ENCODE measurements at places on chromosomes 2 and 18.

GRCh38 chr18:42157878-42158277 is 202.8 kb downstream of the PIK3C3 start:
- DNase-seq = no peak

DNA sequence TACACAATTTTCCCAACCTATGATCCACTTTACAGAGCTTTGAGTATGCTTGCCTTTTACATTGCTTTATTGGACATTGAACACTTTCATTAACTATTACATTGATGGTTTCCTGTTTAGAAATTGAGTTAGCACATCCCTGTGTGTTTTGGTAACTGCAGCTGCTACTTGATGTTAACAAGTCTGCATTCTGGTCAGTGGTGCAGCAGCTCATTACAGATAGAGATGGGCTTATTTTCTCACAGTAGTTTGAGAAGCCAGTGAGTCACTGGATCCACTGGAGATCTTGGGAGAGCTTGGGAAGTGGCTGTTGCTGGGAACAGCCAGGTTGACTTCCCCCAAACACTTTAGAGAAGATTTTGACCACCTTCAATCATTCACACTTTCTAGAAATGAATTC is 150.5 kb downstream of the ARHGAP15 start:
- DNase-seq = no peak

- no peak for DNase-seq
These were observed 352.8 kb downstream of the LRRTM4 start for GRCh38 chr2:77169426-77169825.

GRCh38 chr2:143124445-143124844 is 4.8 kb upstream of the ARHGAP15 start:
- no peak for DNase-seq

DNA sequence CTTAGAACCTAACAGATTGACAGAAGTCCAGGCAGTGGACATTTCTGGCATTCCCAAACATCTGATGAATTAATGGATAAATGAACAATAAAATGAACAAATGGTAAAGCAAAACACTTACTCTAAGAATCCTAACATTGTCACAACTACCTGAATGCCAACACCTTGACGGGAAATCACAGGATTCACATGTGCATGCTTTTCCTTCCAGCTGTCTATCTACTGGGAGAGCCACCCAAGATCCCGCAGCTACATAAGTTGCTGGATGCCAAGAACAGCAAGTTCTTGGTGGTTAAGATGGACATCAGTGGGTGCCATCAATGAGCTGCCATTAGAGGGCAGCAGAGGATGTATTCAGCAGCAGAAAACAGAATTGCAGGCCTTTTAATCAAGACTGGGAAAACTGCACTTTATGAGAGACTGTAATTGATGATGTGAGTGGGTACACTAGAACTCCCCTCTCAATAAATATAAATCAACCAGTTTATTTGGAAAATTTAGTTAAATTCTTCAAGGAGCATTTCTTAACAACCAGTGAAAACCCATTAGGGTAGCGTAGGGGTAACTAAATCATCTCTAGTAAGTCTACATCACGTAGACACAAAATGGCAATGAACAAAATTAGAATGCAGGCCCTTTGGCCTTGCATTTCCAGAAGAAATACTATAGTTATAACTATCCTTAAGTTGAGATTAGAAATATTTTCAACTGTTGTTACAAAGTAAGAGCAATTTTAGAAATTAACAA is 45.6 kb downstream of the SESTD1 start:
- DNase-seq = peak; percentile 72

- DNase-seq = no peak
These were observed 22.0 kb upstream of the KCNF1 start for GRCh38 chr2:10889651-10890215.

- DNase-seq = peak; percentile 38
These were observed 126.6 kb upstream of the PPP1CB start for GRCh38 chr2:28624793-28625701.

- no peak for DNase-seq
These were observed 28.8 kb upstream of the TMEM18 start for GRCh38 chr2:705971-706511.

DNA sequence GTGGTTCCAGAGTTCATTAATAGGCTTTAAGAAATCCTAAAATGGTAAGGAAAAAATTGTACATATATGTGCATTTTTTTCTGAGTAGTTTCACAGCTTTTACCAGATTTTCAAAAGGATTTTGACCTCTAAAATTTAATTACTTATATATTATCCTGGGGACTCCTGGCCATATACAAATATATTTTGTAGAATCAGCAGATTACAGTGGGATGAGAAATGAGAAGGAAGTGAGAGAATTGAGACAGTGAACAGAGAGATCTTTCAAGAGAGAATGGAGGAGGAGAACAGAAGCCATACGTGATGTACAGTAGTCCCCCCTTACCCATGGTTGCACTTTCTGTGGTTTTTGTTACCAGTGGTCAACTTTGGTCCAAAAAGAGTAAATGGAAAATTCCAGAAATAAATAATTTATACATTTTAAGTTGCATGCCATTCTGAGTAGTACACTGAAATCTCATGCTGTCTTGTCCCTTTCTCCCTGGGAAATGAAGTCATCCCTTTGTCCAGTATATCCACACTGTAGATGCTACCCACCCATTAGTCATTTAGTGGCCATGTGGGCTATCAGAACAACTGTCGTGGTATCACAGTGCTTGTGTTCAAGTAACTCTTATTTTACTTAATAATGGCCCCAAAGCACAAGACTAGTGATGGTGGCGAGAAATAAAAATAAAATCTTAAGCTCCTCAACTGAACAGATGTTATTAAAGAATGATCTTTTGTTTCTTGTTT is 130.4 kb upstream of the MYO3B start:
- DNase-seq = no peak

- no peak for DNase-seq
These were observed 375.9 kb upstream of the ACVR2A start for GRCh38 chr2:147468963-147469362.

DNA sequence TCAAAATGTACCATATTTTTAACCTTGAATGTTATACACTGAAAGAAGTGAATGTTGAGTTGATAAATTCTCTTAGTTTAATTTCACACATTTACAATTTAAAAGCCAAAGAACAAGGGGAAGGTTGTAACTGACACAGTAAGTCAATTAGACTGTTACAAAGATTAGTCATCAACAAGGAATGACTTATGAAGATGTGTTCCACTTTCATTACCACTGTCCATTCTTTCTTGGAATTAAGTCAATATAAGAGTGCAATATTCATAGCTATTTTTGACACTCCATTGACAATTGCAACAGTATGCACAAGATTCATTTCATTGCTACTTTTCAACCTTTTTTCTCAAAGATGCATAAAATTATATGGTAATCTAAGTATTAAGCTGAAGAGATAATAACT is 291.3 kb downstream of the RIT2 start:
- DNase-seq = no peak

DNA sequence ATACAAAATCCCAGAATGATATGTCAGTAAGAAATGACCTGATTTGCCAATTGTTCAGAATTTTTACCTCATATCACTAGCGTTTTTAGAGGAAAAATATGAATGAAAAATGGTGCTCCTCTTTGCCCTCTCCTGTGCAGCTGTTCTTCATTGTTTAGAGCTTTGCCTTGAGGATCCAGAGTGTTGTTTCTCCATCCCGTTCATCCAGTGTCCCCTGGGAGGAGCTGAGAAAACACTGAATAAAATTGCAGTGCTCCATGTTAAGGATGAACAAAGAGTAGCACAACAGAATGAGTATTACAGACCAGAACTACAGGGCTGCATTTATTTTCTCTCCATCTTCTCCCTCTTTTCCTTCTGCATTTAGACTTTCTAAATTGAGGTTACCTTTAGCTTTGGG is 133.1 kb downstream of the ADCYAP1 start:
- DNase-seq = no peak

DNA sequence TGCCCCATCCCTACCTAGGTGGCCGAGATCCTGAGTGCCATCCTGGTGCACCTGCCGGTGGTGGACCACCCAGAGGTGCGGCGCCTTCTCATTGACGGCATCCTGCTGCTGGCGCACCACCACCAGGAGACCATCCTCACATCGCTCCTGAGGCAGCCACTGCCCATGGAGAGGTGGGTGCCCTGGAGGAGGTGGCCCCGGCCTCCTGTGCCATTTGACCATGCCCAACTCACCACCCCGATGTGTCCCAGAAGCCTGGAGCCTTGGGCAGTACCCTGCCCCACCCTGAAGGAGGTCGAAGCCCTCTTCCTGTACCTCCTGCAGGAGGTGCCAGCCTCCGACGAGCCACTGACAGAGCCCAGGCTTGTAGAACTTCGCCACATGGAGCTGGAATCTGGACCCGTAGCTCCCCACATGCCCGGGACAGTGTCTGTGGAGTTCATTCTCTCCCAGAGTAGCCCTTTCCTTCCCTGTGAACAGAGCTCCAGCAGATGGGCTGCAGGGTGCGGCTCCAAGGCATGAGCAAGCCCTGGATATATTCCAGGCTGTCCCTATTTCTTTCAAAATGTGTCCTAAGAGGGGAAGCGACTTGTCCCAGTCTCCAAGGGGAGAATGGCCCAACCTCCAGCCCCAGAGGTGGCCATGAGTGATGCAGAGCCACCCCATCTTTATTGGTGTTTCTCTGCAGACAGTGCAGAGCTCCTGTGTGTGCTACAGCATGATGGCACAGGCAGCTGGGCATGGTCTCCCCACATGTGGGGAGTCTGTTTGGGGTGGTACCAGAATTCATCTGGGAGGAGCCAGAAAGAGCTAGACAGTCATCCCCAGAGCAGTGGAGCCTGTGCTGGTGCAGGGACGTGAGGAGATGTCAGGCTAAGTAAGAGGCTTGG is 34.2 kb downstream of the HJURP start:
- DNase-seq = no peak

GRCh38 chr2:234974501-234975385 is 22.9 kb downstream of the SH3BP4 start:
- DNase-seq = peak; percentile 39

DNA sequence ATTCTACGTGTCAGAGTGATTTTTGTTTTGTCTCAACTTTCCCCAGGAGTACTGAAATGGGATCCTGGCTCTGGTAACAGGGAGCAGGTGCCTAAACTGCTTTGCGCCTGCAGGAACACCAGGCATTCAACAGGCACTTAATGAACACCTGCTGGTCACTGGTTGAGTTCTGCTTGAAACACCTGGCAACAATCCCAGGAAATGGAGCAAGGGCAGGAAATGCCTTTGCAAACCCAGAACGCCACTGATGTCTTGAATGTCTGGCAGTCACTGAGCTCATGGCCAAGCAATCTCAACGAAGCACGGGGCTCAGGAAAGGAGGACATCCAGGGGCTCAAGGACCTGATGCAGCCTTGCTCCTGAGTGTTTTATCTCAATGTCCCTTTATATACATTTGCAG is 360.0 kb upstream of the RAB6C start:
- no peak for DNase-seq

DNA sequence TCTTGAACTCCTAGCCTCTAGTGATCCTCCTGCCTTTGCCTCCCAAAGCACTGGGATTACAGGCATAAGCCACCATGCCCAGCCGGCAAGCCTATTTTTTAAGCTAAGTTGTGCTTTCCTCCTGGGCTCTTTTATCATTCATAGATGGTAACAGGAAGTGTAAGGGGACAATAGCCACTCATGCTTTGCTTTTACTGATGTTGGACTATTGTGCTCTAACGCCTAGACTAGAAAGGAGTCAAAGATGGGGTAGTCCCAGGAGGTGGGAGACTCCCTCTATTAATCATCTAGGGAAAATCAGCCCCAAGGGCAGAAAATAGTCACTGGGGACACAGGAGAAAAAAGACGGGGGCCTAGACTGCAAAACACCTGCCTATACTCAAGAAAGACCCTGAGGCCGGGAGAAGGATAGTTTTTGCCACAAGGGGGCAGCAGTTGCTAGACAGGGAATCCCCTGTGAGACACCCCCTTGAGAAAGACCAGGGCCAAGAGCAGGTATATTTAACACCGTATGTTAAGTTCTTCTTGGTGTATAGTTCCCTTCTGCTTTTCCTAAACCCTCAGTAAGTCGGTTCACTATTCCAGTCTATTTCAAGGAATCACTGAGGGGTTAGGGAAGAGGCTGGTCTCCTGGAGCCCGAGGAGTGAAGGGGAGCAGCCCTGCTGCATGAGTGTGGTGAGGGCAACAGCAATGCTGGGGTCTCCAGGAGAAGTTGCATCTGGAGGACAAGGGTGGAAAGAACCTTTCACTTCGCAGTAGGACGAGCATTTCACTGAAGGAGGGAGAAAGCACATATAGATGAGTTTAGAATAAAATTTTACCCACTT is 2.1 kb upstream of the CXCR1 start:
- peak; percentile 73 for DNase-seq

DNA sequence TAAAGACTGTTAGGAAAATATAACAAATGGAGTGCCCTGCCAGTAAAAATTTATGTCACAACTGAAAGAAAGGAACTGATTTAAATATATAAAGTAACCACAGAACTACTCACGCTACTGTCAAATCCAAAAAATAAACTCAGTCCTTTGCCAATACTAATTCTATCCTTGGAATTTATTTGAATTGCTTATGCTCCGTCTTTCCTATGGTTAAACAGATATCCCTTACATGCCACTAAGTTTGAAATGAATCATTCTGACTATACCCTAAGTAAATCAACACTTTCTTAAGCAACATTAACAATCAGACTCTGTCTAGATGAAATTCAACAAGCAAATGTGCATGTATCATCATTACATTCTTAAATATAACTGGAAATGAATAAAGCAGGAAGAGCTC is 9.8 kb downstream of the HNRNPLL start:
- DNase-seq = no peak

DNA sequence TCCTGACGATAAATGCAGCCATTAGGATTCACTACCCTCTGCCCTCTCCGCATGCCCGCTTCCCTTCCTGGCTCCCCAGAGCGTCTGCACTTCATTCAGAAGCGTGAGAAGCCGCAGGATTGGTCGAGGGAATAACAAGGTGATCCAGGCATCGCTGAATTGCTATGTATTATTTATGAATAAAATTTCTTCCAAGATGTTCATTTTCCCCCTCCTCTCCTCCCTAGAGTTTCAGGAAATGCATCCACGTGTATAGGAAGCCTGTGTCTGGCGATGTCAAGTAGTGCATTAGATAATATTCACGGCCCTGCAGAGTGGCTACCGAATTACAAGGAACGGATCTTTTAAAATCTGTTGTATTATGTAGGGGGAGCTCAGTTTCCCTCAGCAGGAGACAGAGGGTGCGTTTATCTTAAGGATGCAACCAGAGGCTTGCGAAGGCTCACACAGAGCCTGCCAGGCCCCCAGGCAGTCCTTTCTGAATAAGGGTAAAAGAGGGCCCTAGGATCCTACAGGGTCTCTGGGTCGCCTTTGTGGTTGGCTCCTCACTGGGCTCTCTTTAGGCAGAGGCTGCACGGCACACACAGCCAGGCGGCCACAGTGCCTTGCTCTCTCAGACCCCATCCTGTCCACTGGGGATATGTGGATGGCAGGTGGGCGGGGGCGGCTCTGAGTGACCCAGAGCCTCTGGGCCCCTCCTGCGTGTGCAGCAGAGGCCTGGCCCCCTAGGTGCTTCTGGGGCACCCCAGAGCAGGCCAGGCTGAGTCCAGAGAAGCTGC is 224.1 kb upstream of the PXDN start:
- no peak for DNase-seq

Data from neural progenitor cell (in vitro differentiated cells).